ENCODE measurements at places on chromosomes 13 and 19.

- no peak for DNase-seq
Observed at GRCh38 chr19:11136400-11137101, 19.0 kb downstream of the SPC24 start.

GRCh38 chr13:76226941-76227340 lies 590.8 kb downstream of the LMO7 start:
- no peak for DNase-seq

DNA sequence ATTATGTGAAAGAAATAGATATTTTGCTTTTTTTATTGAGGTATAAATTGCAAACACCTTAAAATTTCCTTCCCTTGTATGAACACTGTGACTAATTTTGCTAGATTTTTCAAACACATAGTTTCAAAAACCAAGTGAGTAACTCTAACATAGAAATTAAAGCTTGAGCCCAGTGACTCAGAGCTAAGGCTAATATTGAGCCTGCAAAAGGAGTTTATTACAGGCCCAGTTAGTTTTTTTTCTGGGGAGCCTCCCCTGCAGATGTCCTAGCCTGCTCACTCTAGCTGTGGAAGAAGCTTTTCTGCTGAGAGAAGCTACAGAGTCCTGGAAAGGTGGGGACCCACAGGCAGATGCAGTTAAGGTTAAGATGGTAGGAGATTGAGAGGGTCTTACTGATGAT lies 3.4 kb downstream of the ZNF430 start:
- peak; percentile 3 for DNase-seq

DNA sequence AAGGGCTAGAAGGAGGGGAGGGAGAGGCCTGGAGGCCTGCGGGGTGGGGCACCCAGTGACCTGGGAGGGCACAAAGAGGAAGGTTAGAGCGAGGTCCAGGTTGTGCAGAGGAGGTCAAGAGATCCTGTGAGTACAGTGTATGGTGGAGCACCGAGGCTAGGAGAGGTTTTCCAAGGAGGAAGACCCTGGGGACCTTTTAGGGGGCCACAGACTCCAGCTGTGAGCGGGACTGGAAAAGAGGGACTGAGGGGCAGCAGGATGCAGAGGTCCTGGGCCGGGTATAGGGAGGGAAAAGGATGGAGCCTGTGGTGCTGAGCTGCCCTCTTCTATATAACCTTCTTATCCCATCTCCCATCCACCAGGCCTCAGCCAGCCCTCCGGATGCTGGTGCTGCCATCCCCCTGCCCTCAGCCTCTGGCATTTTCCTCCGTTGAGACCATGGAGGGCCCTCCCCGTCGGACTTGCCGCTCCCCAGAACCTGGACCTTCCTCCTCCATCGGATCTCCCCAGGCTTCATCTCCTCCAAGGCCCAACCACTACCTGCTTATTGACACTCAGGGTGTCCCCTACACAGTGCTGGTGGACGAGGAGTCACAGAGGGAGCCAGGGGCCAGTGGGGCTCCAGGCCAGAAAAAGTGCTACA lies 863 bp downstream of the ZNF581 start:
- no peak for DNase-seq
